ENCODE measurements at places on chromosomes 7 and 10.

GRCh38 chr7:67738958-67739357 lies 742.3 kb downstream of the TYW1 start:
- no peak for DNase-seq

DNA sequence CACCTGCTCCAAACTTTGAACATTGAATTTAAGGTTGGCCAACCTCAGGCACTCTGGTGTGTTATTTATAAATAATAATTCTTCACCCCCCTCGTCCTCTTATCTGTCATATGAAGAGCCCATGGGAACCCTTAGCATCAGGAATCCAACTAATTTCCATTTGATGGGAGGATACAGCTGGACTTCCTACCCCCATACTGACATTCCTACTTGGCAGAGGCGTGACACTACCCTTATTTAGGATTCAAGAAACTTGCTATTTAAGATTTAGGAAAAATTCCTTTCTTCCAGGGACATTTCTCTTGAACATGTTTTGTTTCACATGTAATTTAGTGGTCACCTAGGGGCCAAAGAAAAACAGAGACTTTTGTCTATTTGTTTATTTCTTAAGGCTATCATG lies 171.9 kb upstream of the NRP1 start:
- DNase-seq = no peak

- DNase-seq = no peak
Measured at GRCh38 chr7:18890134-18890533, 227.3 kb downstream of the TWIST1 start.

- DNase-seq = peak; percentile 38
Measured at GRCh38 chr7:44279286-44279685, 46.1 kb downstream of the CAMK2B start.

DNA sequence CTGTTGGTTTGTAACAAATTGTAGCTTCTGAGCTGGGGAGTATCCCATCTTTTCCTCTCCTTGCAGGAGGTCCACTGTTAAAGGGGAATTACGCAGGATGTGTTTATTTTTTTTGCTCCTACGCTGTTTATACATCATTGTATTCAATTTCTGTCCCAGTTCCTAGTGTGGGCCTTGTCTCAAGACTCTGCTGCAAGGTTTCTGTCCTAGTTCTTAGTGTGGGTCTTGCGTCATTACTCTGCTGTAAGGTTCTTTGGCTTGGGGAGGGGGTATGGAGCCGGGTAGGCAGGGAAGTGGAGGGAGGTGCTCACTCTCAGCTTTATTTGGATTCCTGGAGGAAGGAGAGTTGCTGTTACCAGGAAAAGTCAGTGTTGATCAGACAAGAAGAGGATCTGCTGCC lies 64.0 kb upstream of the TRIM8 start:
- no peak for DNase-seq

DNA sequence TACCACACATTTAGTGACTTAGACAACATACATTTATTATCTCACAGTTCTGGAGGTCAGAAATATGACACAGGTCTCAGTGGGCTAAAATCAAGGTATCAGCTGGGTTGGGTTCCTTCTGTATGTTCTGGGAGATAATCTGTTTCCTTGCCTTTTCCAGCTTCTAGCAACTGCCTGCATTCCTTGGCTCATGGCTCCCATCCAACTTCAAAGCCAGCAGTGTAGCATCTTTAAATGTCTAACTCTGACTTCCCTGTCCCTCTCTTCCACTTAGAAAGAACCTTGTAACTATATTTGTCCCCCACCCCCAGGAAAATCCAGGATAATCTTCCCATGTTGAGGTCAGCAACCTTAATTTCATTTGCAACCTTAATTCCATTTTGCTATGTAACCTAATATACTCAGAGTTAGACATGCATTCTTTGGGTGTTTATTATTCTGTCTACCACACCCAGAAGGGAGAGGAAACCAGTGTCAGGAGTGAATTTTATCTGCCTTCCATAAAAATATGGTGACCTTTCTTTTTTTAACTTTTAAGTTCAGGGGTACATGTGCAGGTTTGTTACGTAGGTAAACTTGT lies 57.3 kb upstream of the SMIM30 start:
- DNase-seq = no peak

Data from activated CD8-positive, alpha-beta memory T cell treated with anti-CD3 and anti-CD28 coated beads, Interleukin-2, amount 10 ng/mL, durations not matched to agents 7 days and 5 days (primary cell).